A549 (cell line): ENCODE measurements at places on chromosomes 6 and 20.

- no peak for DNase-seq
Measured at GRCh38 chr20:43458422-43458924, 777 bp downstream of the SRSF6 start.

- DNase-seq, result no peak
Measured at GRCh38 chr20:46990596-46991104, 96.0 kb downstream of the EYA2 start.

- DNase-seq, result no peak
Measured at GRCh38 chr20:59771506-59772372, 161.7 kb downstream of the SYCP2 start.

DNA sequence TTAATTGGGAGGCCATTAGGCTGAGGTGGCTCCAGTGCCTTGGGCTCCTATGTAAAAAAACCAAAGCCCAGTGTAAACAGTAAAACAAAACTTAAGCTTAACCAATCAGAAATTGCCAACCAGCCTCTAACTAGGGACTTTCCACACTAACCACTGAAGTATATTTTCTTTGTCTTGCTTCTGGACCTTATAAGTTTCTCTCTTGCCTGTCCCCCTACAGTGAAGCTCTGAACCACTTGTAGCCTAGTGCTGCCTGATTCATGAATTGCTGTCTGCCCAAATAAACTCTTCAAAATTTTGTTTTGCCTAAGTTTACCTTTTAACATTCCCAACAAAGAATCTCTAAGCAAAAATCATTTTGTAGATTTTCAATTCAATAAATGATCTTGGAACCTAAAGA, 28.2 kb downstream of the POPDC3 start:
- DNase-seq, result no peak

- no peak for DNase-seq
Measured at GRCh38 chr6:26156850-26157250, 69.6 kb downstream of the HFE start.

- no peak for DNase-seq
Measured at GRCh38 chr6:27867945-27868300, 44.3 kb downstream of the OR2B2 start.

DNA sequence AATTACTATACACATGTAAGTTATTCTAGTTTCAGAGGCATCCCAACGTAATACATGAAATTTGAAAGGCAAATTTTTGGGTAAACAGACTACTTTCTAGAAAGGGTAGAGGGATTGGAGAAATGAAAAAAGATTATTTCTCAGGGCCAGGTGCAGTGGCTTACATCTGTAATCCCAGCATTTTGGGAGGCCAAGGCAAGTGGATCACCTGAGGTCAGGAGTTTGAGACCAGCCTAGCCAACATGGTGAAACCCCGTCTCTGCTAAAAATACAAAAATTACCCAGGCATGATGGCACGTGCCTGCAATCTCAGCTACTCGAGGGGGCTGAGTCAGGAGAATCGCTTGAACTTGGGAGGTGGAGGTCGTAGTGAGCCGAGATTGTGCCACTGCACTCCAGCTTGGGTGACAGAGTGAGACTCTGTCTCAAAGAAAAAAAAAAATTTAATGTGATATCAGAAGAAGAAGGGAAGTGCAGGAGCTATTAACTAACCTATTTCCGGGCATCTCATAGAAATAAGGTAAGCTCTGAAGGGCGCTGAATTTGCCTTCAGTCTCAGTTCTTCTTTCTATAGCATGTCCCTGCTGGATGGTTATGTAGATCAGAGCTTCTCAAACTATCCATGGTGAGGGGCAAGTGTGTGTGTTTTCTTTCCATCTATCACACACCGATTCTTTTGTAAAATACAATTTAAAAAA, 100.3 kb upstream of the MTHFD1L start:
- DNase-seq, result no peak

DNA sequence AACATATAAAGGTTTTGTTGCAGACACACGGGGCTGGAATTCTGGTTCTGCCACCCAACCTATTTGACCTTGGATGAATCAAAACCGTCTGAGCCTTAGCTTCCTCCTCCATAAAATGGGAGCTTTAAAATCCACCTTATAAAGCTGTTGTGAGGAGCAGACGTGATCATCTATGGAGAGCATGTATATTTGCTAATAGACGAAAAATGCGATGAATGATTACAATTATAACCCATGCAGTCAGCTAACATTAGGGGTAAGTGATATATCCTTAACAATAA, 586 bp upstream of the NUP153 start:
- no peak for DNase-seq

DNA sequence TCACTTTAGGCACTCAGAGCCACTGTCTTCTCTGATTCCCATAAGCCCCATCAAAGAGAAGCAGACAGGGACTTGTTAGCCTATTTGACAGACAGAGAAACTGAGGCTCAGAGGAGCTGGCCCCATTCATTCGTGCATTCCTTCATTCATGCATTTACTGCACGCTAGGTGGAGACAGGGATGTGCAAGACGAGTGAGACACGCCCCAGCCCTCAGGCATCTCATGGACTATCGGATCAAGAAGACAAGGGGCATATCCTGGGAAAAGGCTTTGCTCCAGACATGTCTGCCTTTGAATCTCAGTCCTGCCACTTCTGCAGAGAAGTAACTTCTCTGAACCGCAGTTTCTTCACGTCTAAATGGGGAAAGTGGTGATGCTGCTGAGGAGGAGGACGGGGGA, 54.1 kb downstream of the BPIFB1 start:
- no peak for DNase-seq
